PC-3 (cell line): ENCODE measurements at places on chromosomes 1 and 21. TPM values are rescaled to one million over a fixed set of nuclear protein-coding genes. Genes with fewer than 3 reads are reported as not detected.

NBPF11 gene
- 7.9 and 8.9 TPM in 2 replicates for total RNA-seq

LDLRAD1 gene
- not detected in 2 replicates for total RNA-seq

ALX3 gene
- not detected in 2 replicates for total RNA-seq

PAQR7 gene
- total RNA-seq: 6.4 and 7.2 TPM in 2 replicates

REG4 gene
- 0.40 and 0.87 TPM in 2 replicates for total RNA-seq

CSMD2 gene
- not detected in 2 replicates for total RNA-seq

S1PR1 gene
- 2.1 TPM in 2 replicates for total RNA-seq

JUN gene
- total RNA-seq: 73.6 and 95.1 TPM in 2 replicates

ACKR1 gene
- total RNA-seq: not detected in 2 replicates

- no peaks in the 10 kb centered on the region for H3K4me1 ChIP-seq
- no peaks in the 10 kb centered on the region; the same call in 1 of the 2 replicates for H3K27me3 ChIP-seq
- no peak for DNase-seq
- H3K4me3 ChIP-seq: no peak overlapping the region
- H3K36me3 ChIP-seq: no peaks in the 10 kb centered on the region
Observed at GRCh38 chr1:75996196-75996595, 64.0 kb upstream of the ASB17 start.

DNA sequence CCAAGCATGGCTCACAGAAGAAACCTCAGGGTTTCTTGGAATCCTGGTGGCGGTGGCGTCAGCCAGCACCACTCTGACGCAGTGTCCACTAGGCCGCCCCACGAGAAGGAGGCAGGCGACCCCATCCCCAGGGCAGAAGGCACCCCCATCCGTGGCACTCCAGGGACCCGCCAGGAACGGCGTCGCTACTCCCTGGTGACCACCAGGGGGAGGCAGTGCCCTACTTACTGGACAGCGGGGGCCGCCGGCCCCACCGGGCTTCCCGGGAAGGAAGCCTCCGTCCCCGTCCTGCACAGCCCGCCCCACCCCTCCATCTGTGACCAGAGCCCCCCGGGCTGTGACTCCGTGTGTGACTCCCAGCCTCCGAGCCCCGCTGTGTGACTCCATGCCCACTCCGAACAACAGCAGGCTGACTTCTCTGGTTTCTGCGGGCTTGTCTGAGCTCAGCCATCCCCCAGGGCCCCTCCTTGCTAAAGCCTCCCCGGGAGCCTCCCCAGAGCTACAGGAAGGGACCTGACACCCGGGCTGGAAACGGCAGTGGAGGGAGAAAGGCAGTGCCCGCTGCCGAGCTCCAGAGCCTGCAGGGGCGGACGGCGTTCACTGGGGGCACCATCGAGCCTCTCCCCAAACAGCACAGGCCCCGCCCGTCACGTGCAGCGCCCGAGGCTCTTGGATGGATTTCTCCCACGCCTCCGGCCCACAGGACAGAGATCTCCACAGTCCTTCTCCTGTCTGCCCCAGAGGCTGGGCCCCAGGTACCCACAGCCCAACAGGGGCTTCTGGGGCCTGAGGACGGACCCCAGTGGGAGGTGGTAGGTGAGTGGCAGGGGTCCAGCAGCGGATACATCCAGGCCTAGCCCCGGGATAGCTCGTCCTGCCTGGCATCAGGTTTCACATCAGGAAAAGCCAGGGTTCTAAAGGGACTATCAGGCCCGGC lies 21.1 kb downstream of the KIF17 start:
- H3K36me3 ChIP-seq: no peaks in the 10 kb centered on the region
- H3K27me3 ChIP-seq: no peaks in the 10 kb centered on the region
- peak; percentile 89 for DNase-seq
- H3K27ac ChIP-seq: peak overlapping the region; percentile 78
- peaks cover 22% of the 10 kb centered on the region for H3K4me1 ChIP-seq
- peak overlapping the region; percentile 72 for H3K4me3 ChIP-seq

DNA sequence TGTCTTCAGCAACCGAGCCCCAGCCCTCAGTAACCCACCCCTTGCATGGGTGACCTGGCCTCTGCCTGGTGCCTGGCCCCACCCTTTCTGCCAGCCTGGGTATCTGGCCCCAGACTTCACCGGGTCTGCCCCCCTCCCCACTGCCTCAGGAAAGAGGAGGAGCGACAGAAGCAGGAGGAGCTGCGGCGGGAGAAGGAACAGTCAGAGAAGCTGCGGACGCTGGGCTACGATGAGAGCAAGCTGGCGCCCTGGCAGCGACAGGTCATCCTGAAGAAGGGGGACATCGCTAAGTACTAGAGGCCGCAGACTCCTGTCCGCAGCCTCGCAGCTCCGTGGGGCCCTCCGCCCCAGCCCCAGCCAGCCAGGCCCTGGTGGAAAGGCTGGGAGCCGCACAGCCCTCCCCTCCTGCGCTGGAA lies 6.1 kb downstream of the TNFRSF25 start:
- H3K27me3 ChIP-seq: peaks cover 5% of the 10 kb centered on the region; the same call in 1 of the 2 replicates
- H3K36me3 ChIP-seq: peaks cover 16% of the 10 kb centered on the region
- no peak for DNase-seq
- H3K27ac ChIP-seq: no peak overlapping the region
- no peak overlapping the region for H3K4me3 ChIP-seq
- H3K4me1 ChIP-seq: no peaks in the 10 kb centered on the region

- H3K36me3 ChIP-seq: no peaks in the 10 kb centered on the region
- peak; percentile 66 for DNase-seq
- peaks cover 10% of the 10 kb centered on the region for H3K4me1 ChIP-seq
- no peaks in the 10 kb centered on the region for H3K27me3 ChIP-seq
- H3K27ac ChIP-seq: no peak overlapping the region
Observed at GRCh38 chr1:39094685-39095084, 68.5 kb downstream of the NDUFS5 start.

DNA sequence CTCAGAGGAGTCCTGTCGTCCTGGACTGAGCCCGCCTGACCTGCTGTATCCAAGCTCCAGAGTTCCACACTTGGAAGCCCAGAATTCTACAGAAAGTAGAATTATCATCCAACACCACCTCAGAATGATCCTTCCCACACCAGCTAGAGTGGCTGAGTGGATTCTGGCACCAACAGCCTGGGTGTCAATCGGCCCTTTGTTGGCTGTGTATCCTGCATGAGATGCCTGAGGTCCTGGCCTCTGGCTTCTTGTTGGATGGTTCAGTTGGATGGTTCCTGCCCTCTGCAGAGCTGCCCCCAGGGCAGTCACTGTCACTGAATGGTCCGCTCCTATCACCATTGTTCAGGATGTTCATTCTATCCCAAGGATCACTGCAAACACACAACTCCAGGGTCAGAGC lies 49.8 kb downstream of the PGBD5 start:
- no peak overlapping the region for H3K27ac ChIP-seq
- DNase-seq: no peak
- no peak overlapping the region for H3K4me3 ChIP-seq
- peaks cover 86% of the 10 kb centered on the region for H3K27me3 ChIP-seq
- no peaks in the 10 kb centered on the region for H3K36me3 ChIP-seq

DNA sequence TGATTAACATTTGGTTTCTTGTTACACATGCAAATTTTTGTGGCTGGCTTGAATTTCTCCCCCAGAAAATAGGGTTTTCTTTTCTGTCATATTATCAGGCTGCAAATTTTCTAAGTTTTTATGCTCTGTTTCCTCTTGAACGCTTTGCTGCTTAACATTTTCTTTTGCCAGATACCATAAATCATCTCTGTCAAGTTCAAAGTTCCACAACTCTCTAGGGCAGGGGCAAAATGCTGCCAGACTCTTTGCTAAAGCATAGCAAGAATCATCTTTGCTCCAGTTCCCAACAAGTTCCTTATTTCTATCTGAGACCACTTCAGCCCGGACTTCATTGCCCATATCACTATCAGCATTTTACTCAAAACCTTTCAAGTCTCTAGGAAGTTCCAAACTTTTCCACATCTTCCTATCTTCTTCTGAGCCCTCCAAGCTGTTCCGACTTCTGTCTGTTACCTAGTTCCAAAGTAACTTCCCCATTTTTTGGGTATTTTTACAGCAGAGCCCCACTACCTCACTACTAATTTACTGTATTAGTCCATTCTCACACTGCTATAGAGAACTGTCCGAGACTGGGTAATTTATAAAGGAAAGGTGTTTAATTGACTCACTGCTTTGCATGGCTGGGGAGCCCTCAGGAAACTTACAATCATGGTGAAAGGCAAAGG lies 486.9 kb upstream of the NCAM2 start:
- no peak overlapping the region for H3K27ac ChIP-seq
- no peaks in the 10 kb centered on the region for H3K36me3 ChIP-seq
- H3K4me3 ChIP-seq: no peak overlapping the region
- H3K27me3 ChIP-seq: no peaks in the 10 kb centered on the region
- no peak for DNase-seq
- no peaks in the 10 kb centered on the region for H3K4me1 ChIP-seq

- H3K4me3 ChIP-seq: peak overlapping the region; percentile 96
- DNase-seq: peak; percentile 6
- H3K27me3 ChIP-seq: no peaks in the 10 kb centered on the region
Observed at GRCh38 chr1:8815582-8816151, 1.8 kb downstream of the RERE start.

DNA sequence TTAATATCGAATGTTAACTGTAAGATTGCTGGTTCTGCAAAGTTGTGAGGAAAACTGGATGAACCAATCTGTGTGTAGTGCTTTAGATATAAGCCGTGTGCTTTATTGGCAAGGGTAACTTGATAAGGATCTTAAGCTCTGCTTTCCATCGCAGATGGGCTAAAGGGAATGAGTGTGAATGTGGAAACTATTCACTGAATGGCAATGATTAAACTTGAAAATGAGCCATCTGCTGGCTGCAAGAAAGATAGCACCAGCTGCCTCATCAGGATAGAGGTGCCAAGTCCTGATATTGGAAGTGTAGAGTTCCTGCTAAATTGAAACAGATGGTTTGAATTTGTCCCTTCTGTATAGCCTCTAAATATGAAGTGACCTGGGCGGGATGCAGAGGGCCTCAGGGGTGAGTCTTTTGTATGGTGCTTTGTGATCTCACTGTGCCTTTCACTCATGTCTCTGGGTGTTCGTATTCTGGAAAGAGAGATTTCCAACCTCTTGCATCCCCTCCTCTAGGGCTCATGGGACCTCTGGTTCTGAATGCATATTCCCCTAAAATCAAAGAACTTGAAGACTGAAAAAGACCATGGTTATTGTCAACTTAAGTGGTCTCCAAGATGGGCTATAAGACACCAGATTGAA lies 9.2 kb downstream of the FCRL3 start:
- DNase-seq: peak; percentile 62
- peaks cover 12% of the 10 kb centered on the region; the same call in 1 of the 2 replicates for H3K27me3 ChIP-seq
- H3K36me3 ChIP-seq: no peaks in the 10 kb centered on the region
